ENCODE measurements at places on chromosomes 7 and 10. TPM values are rescaled to one million over a fixed set of nuclear protein-coding genes. Genes with fewer than 3 reads are reported as not detected.

ERVW-1 gene
- total RNA-seq = not detected

ADRA2A gene
- under 0.01 TPM for total RNA-seq

SVIL gene
- 34.1 TPM for total RNA-seq

SFTPD gene
- not detected for total RNA-seq

CYP2E1 gene
- under 0.01 TPM for total RNA-seq

CPVL gene
- not detected for total RNA-seq

DNAJB6 gene
- 56.8 TPM for total RNA-seq

PLXNA4 gene
- total RNA-seq = 20.1 TPM

IL2RA gene
- not detected for total RNA-seq

FLNC gene
- total RNA-seq = 168 TPM

VSTM4 gene
- 9.3 TPM for total RNA-seq

HOXA13 gene
- not detected for total RNA-seq

ZNF727 gene
- not detected for total RNA-seq

KCND2 gene
- total RNA-seq = 1.2 TPM

ITGA8 gene
- 0.94 TPM for total RNA-seq

MBL2 gene
- not detected for total RNA-seq

NEBL gene
- total RNA-seq = 14.7 TPM

NXPH1 gene
- total RNA-seq = not detected

RTKN2 gene
- total RNA-seq = not detected

NPY gene
- not detected for total RNA-seq

UNCX gene
- not detected for total RNA-seq

AKR1C4 gene
- not detected for total RNA-seq

GHITM gene
- total RNA-seq = 124 TPM

OGDHL gene
- 0.82 TPM for total RNA-seq

GRID2IP gene
- total RNA-seq = 0.09 TPM

SFMBT2 gene
- 1.3 TPM for total RNA-seq

PTF1A gene
- total RNA-seq = not detected

COMMD3 gene
- total RNA-seq = 62.2 TPM

INSIG1 gene
- total RNA-seq = 190 TPM

TUBB8 gene
- not detected for total RNA-seq

CRTAC1 gene
- total RNA-seq = not detected

PDIA4 gene
- total RNA-seq = 112 TPM

RPS24 gene
- 4,299 TPM for total RNA-seq

ZNF92 gene
- total RNA-seq = 3.0 TPM

NFKB2 gene
- 17.5 TPM for total RNA-seq

CTAGE15 gene
- not detected for total RNA-seq

PSD gene
- 12.1 TPM for total RNA-seq

ACTA2 gene
- 1,821 TPM for total RNA-seq

HSPA12A gene
- total RNA-seq = 8.4 TPM

Data from pericardium fibroblast (primary cell).